ENCODE measurements at places on chromosomes 6 and 20. TPM values are rescaled to one million over a fixed set of nuclear protein-coding genes. Genes with fewer than 3 reads are reported as not detected.

ZBP1 gene
- polyA plus RNA-seq = not detected

DOK5 gene
- 27.1 TPM for polyA plus RNA-seq

KIAA1755 gene
- polyA plus RNA-seq = 7.0 TPM

HLA-DMB gene
- polyA plus RNA-seq = 11.5 TPM

- DNase-seq = no peak
These were observed 18.4 kb downstream of the LAMA4 start for GRCh38 chr6:112235956-112236355.

DNA sequence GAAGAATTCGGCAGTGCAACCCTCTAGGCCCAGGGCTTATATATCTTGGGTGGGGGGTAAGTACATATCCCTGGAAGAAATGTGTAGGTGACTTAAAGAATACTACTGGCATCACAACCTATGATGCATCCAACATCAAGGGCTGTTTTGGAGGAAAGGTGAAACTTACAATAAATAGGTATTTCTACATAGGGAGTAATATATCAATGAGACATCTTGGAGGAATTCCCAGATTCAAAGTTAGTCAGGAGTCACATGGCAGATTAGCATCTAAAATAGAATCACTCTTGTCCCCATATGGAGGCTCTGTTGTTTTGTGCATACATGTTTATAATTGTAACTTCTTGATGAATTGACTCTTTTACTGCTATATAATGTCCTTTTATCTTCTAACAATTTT lies 375.5 kb downstream of the PAX1 start:
- DNase-seq = no peak

DNA sequence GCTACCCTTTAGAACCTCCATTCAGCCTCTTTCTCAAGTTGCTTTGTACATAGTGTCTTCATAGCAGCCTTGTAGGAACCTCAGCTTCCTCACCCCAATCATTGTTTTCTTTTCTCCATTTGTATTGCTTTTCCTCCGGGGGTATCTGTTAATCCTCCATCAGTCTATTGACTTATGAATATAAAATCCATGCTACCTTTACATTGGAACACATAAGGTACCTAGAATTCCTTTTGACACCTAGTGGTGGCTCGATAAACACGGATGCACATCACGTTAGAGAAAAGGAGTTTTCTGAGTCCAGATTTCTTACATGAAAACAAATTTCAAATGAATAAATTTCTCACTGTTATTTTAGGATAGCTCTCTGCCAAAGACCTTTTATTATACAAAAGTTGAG lies 6.3 kb upstream of the EDN1 start:
- DNase-seq = no peak

DNA sequence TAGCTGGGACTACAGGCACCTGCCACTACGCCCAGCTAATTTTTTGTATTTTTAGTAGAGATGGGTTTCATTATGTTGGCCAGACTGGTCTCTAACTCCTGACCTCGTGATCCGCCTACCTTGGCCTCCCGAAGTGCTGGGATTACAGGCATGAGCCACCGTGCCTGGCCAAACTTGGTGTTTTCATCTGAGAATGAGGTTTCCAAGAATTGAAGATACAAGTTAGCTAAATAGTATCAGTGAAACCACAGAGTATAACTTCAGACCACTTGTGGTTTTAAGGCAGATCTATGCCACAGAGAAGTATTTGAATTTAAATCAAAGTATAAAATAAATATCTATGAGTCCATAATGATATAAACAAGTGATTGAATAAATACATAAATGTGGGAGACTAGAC lies 70.1 kb downstream of the SLC16A10 start:
- no peak for DNase-seq
